ENCODE measurements at places on chromosomes 6 and 20.

DNA sequence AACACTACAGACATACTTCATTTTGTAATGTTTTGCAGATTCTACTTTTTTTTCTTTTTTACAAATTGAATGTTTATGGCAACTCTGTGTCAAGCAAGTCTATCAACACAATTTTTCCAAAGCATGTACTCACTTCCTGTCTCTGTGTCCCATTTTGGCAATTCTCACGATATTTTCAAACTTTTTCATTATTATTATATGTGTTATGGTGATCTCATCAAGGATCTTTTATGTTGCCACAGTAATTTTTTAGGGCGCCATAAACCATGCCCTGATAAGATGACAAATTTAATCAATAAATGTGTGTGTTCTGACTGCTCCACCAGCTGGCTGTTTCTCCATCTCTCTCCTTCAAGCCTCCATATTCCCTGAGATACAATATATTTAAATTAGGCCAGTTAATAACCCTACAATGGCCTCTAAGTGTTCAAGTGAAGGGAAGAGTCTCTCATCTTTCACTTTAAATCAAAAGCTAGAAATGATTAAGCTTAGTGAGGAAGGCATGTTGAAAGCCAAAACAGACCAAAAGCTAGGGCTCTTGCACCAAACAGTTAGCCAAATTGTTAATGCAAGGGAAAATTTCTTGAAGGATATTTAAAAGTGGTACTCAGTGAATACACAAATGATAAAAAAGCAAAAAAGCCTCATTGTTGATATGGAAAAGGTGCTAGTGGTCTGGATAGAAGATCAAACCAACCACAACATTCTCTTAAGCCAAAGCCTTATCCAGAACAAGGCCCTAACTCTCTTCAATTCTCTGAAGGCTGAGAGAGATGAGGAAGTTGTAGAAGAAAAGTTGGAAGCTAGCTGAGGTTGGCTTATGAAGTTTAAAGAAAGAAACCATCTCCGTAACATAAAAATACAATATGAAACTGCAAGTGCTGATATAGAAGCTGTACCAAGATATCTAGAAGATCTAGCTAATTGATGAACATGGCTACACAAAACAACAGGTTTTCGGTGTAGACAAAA lies 194.4 kb upstream of the TAB2 start:
- DNase-seq, result no peak

DNA sequence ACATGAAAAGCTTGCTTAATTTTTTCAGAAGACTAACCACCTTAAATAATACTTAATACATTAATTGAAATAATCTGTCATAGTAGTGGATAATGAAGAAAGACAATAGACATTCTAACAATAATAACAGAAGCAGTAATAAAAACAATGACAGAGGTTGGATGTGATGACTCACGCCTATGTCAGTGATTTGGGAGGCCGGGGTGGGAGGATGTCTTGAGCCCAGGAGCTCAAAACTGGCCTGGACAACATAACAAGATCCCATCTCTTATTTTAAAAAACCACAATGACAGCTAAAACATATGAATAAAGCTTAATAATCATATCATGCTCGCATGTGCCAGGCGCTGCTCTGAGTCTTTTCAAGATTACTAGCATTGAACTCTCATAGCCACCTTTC lies 105.5 kb downstream of the IPCEF1 start:
- DNase-seq, result no peak

DNA sequence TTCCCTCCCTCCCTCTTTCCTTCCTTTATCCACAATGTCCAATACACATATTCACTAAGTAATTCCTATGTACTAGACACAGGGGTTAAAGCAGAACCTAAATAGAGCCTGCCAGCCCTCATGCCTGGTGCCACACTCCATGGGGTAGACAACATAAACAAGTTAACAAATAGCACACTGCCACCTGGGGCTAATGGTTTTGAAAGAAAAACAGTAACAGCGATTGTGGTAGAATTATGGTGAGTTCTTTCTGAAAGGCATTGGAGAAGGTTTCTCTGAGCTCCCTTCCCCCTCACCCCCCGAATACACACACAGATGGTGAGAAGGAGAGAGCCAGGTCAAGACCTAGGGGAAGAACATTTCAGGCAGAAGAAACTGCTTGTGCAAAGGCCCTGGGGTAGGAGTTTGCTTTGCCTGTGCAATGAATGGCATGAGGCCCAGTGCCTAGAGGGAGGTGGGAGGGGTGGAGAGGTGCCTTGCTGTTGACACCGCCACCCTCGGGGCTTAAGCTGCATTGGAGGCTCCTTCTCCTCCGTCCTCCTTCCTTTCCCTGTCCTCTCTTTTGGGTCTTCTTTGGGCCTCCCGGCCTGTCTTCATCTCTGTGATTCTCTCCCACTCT lies 502.4 kb upstream of the SULF2 start:
- DNase-seq, result no peak

- DNase-seq, result no peak
These were observed 156.9 kb downstream of the MAFB start for GRCh38 chr20:40532103-40532502.

- DNase-seq, result no peak
These were observed 99.1 kb downstream of the ADGB start for GRCh38 chr6:146697921-146698320.

DNA sequence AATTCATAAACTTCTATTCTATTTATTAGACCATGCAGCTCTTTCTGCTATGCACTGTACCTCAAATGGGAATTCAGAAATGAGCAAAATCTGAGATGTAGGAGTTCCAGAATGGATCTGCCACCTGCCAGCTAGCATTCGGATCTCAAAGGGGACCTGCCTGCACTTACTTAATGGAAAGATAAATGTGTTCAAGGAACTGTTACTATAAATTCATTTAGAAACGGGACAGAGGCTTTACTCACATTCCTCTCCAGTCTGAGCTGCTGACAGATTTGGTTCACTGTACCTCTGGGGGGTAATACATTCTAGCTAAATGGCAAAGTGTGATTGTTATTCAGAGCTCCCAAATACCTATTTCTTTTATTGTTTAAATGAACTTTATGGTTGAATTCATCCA lies 384.1 kb downstream of the GRIK2 start:
- DNase-seq, result no peak

- DNase-seq, result no peak
These were observed 79.3 kb downstream of the SLC35F1 start for GRCh38 chr6:117986396-117986795.

GRCh38 chr6:145017516-145017915 lies 717.8 kb downstream of the EPM2A start:
- no peak for DNase-seq

GRCh38 chr20:47720636-47721427 lies 64.4 kb downstream of the SULF2 start:
- DNase-seq, result no peak

- DNase-seq, result no peak
These were observed 85.3 kb upstream of the AKAP12 start for GRCh38 chr6:151154418-151154817.

GRCh38 chr6:137805622-137806021 lies 61.4 kb upstream of the TNFAIP3 start:
- DNase-seq, result no peak

DNA sequence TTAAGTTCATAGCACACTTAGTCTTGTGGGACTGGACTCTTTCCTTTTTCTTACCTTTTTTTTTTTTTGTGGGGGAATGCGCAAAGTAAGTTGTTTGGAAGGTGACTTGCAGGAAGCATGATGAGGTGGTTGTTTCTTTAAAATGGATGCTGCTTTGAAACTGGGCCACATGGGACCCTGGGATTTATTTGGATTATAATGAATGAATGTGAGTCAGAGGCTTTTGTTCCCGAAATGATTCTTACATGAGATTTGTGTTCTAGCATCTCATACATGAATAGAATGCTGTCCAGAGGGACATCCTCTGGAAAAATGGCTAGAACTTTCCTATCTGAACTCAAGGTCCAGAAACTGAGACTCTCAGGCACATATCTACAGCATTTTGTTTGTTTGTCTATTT lies 236.6 kb upstream of the RNF24 start:
- no peak for DNase-seq

DNA sequence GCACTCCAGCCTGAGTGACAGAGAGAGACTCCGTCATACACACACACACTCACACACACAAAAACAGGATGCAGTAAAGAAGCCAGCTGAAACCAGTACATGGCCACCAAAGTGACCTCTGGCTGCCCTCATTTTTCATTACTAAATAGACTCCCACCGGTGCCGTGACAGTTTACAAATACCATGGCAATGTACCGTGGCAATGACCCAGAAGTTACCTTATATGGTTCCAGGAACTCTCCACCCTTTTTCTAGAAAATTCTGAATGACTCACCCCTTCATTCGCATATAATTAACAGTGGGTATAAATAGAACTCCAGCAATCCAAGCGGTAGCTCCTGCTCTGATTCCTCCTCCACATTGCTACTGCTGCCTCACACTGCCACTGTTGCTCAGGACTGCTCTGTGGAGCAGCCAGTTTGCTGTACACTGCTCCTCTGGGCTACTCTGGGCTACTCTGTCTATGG lies 57.7 kb downstream of the SNX5 start:
- no peak for DNase-seq

GRCh38 chr6:37688078-37688850 lies 9.4 kb downstream of the MDGA1 start:
- DNase-seq, result no peak

DNA sequence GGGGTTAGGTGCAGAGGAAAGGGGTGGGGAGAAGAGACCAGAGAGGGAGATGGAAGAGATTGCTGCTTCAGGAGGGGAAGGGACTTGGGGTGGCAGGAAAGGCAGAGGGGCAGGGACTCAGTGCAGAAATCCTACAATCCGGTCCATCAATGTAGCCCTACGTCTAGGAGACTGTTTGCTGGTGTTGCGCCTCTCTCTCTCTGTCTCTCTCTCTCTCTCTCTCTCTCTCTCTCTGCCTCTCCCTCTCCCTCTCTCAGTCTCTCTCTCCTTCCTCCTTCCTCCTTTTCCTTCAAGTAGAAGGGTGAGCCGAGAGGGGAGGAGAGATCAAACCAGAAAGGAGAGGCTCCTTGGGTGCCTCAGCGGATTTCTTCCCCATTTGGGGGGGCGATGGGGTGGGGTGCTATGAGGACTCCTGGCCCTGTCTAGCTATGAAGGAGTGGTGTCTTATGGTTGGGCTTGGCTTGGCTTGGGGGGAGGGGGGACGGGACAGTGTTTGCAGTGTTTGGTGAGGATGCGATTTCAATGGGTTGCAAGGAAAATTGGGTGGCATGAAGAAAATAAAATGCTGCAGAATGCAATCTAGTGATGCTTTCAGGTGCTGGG lies 181.2 kb downstream of the TBXT start:
- no peak for DNase-seq

GRCh38 chr6:2881423-2881822 lies 21.7 kb downstream of the SERPINB9 start:
- DNase-seq, result no peak

DNA sequence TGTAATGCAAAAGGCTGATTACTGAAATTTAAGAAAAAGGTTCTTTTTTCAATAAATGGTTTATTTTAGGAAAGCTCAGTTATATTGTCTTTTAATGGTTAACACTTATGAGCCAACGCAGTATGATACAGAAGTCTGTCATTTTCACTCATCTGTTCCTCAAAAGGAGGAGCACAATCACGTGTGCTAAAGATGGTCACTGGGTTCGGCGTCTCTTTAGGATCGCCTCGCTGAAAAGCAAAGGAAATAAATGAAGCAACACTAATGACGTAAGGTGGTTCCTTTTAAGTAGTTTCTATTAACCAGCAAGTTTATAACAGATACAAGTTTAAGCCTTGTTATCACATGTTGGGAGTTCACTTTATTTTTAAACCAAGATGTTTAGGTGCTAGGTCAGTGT lies 125.7 kb downstream of the MAP3K4 start:
- no peak for DNase-seq

GRCh38 chr6:6681075-6681849 lies 92.7 kb downstream of the LY86 start:
- DNase-seq, result no peak

- DNase-seq, result no peak
These were observed 38.1 kb downstream of the SYNE1 start for GRCh38 chr6:152598901-152599537.
